ENCODE measurements at places on chromosomes 13 and 19.
A peak's percentile ranks its signal among the peaks of the same experiment; 100 is the strongest.

DNA sequence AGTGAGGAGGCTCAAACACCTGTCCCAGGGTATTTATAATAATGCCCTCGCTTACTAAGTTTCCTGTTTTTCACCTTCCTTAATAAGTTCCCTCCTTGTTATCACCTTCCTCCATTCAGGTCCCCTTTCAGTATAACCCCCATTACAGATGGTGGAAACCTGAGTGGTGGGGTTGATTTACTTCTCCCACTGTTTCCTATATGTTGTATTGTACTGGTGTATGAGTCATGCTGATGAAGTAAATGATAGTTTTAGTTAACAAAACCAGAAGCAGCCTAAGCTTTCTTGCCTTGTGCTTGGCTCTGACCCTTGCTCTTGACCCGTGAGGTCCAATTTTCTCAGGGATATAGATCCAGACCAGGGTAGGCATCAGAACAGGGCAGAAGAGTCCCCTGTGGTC, 22.3 kb upstream of the TNFSF11 start:
- H3K4me3 ChIP-seq: no peak overlapping the region
- H3K27me3 ChIP-seq: no peaks in the 10 kb centered on the region
- no peak for DNase-seq
- peaks cover 11% of the 10 kb centered on the region for H3K4me1 ChIP-seq
- H3K36me3 ChIP-seq: no peaks in the 10 kb centered on the region

DNA sequence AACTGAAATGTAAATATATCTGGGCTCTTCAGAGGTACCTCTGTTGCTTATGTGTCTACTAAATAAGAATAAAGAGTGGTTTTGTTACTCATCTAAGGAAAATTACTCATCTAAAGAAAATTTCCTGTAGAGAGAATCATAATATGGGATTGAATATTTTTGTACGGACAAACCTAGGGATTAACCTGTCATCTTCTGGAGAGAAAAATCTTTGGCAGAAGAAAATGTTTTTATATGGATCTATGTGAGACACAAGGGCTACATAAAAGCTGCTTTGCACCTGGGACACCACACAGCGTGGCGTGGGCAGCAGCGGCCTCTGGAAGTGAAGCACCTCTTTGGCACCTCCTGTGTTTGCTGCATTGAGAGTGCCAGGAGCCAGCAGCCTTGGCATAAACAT, 242.9 kb upstream of the DACH1 start:
- no peaks in the 10 kb centered on the region for H3K4me1 ChIP-seq
- H3K4me3 ChIP-seq: no peak overlapping the region
- no peaks in the 10 kb centered on the region for H3K27me3 ChIP-seq

DNA sequence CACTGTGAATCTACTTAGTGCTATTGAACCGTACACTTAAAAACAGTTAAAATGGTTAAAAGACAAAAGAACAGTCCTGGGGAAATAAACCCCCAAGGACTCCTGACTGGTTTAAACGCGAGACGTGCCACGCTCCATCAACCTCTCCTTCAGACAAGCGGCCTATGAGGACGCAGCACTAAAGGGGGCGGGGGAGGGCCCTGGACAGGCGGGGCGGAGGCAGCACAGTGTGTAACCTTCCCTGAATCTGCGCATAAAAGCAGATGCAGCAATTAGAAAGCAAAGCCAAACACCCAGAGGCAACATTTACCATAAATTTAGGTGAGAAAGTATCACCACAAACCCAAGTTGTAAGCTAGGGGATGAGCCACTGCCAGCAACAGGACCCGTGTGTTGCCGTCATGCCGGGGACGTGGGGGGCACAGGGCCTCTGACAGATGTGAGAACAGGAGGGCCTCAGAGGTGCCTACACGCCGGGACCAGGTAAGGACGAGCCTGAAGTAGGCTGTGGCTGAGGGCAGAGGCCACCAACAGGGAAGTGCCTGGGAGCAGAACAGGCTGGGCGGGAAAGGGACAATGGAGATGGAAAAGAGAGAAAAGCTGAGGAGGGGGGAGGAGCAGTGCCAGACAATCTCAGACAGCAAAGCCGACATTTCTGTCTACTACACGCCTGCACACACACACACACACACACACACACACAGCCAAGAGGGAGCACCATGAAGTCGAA, 15.3 kb upstream of the ADPRHL1 start:
- H3K4me1 ChIP-seq: no peaks in the 10 kb centered on the region
- no peaks in the 10 kb centered on the region for H3K36me3 ChIP-seq
- no peaks in the 10 kb centered on the region for H3K27me3 ChIP-seq
- no peak overlapping the region for H3K27ac ChIP-seq
- H3K4me3 ChIP-seq: no peak overlapping the region
- DNase-seq: no peak

- H3K4me1 ChIP-seq: no peaks in the 10 kb centered on the region
- H3K36me3 ChIP-seq: peaks cover 3% of the 10 kb centered on the region
- no peak for DNase-seq
- no peak overlapping the region for H3K27ac ChIP-seq
Observed at GRCh38 chr19:4436231-4436630, 21.4 kb downstream of the UBXN6 start.

DNA sequence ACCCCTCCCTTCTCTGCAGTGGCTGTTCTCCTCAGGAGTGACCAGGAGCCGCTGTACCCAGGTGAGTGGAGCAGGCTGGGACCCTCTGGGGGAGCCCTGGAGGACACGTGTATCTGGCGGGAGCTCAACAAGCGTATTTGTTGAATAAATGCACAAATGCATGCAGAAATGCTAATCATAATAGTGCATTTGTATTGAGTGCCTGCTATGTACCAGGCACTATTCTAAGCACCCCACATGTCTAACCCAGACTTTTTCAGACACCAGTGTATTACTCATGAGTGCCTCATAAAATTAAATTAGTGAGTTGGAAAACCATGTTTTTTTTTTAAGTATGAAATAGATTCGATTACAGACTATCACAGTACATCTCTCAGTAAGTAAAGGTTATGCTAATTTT, 7.9 kb downstream of the HPN start:
- no peak for DNase-seq
- H3K4me1 ChIP-seq: no peaks in the 10 kb centered on the region
- H3K27me3 ChIP-seq: no peaks in the 10 kb centered on the region

- no peak for DNase-seq
- H3K27ac ChIP-seq: no peak overlapping the region
- no peaks in the 10 kb centered on the region for H3K27me3 ChIP-seq
- no peaks in the 10 kb centered on the region for H3K36me3 ChIP-seq
- no peaks in the 10 kb centered on the region for H3K4me1 ChIP-seq
Observed at GRCh38 chr19:19752760-19753403, 20.0 kb upstream of the ZNF14 start.

- DNase-seq: no peak
- no peaks in the 10 kb centered on the region for H3K27me3 ChIP-seq
- H3K27ac ChIP-seq: no peak overlapping the region
- H3K4me1 ChIP-seq: peaks cover 8% of the 10 kb centered on the region
- H3K4me3 ChIP-seq: no peak overlapping the region
- H3K36me3 ChIP-seq: peaks cover 14% of the 10 kb centered on the region
Observed at GRCh38 chr19:38928391-38929001, 2.1 kb downstream of the SARS2 start.

- H3K36me3 ChIP-seq: no peaks in the 10 kb centered on the region
- no peaks in the 10 kb centered on the region for H3K27me3 ChIP-seq
- H3K4me1 ChIP-seq: peaks cover 36% of the 10 kb centered on the region
- no peak overlapping the region for H3K27ac ChIP-seq
Observed at GRCh38 chr13:99507986-99508385, 6.7 kb downstream of the TM9SF2 start.

DNA sequence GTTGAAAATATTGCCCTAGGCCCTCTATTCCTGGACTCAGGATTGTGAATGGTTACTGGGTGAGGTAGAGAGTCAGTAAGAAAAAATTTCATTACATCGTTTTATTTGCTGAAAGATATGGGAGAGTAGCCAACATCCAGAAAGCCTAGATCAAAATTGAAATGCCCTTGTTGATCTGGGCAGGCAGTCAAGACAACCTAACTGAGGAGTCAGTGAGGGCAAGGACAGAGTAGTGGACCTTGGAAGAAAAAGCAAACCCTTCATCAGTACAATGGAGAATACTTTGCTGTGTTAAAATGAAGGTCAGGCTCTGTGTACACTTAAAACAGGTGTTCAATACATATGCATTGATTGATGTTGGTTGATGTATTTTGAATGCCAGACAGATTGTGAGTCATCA, 576.7 kb downstream of the OLFM4 start:
- no peaks in the 10 kb centered on the region for H3K27me3 ChIP-seq
- H3K4me1 ChIP-seq: no peaks in the 10 kb centered on the region
- H3K4me3 ChIP-seq: no peak overlapping the region
- no peaks in the 10 kb centered on the region for H3K36me3 ChIP-seq

- H3K4me1 ChIP-seq: peaks cover 11% of the 10 kb centered on the region
- no peak for DNase-seq
- H3K27ac ChIP-seq: peak overlapping the region; percentile 93
- peaks cover 37% of the 10 kb centered on the region for H3K27me3 ChIP-seq
- H3K4me3 ChIP-seq: no peak overlapping the region
- H3K36me3 ChIP-seq: no peaks in the 10 kb centered on the region
Observed at GRCh38 chr13:110305001-110305400, 2.0 kb downstream of the COL4A1 start.

DNA sequence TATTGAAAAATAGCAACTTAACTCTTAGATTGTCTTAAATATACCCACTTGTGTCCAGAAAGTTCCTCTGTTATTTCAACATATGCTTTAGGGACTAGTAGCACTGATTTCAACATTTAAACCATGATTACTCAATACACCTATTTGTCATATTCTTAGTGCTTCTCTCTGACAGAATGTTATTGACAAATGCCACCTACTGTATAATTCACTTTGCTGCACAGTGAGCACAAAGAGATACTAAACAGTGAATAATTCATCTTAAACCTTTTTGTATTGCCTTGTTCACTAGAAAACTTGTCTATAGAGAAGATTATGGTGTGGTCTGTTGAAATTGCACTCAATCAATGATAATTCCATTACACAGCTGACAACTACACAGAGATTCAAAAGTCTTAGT, 692.6 kb downstream of the PCDH17 start:
- no peak overlapping the region for H3K4me3 ChIP-seq
- no peaks in the 10 kb centered on the region for H3K4me1 ChIP-seq
- no peak overlapping the region for H3K27ac ChIP-seq
- H3K36me3 ChIP-seq: no peaks in the 10 kb centered on the region
- DNase-seq: no peak
- no peaks in the 10 kb centered on the region for H3K27me3 ChIP-seq

GRCh38 chr13:102696465-102696864, 1.6 kb upstream of the METTL21C start:
- no peak overlapping the region for H3K4me3 ChIP-seq
- H3K36me3 ChIP-seq: no peaks in the 10 kb centered on the region
- no peak for DNase-seq
- H3K27ac ChIP-seq: no peak overlapping the region

GRCh38 chr13:85197431-85197830, 601.8 kb downstream of the SLITRK6 start:
- H3K4me3 ChIP-seq: no peak overlapping the region
- H3K27me3 ChIP-seq: no peaks in the 10 kb centered on the region
- no peaks in the 10 kb centered on the region for H3K36me3 ChIP-seq

GRCh38 chr13:93262729-93263345, 36.2 kb downstream of the GPC6 start:
- no peaks in the 10 kb centered on the region for H3K27me3 ChIP-seq
- no peak overlapping the region for H3K27ac ChIP-seq
- no peaks in the 10 kb centered on the region for H3K36me3 ChIP-seq
- no peak for DNase-seq
- no peaks in the 10 kb centered on the region for H3K4me1 ChIP-seq

DNA sequence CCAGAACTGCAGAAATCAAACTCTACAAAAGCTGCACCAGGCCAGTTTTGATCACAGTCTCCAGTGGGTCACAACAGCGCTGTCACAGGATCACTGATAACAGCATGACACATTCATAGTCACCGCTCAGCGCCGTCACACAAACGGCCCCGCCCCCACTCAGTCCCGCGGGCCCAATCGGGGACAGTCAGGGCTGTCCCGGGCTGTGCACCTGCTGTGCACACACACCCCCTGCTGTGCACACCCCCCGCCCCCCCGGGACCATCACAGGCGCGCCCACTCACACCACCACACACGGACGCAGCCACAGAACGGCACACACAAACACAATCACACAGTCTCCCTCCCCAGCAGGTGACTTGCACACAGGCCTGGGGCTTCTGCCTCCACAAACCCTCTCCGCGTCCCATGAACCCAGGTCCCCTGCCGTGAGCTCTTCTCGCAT, 435 bp upstream of the ZNF382 start:
- H3K27me3 ChIP-seq: no peaks in the 10 kb centered on the region
- peaks cover 7% of the 10 kb centered on the region for H3K4me1 ChIP-seq
- H3K36me3 ChIP-seq: no peaks in the 10 kb centered on the region
- peak overlapping the region; percentile 80 for H3K27ac ChIP-seq
- peak overlapping the region; percentile 52 for H3K4me3 ChIP-seq

- no peak overlapping the region for H3K27ac ChIP-seq
- no peaks in the 10 kb centered on the region for H3K36me3 ChIP-seq
- no peaks in the 10 kb centered on the region for H3K27me3 ChIP-seq
Observed at GRCh38 chr13:80923907-80924306, 583.0 kb upstream of the SPRY2 start.

DNA sequence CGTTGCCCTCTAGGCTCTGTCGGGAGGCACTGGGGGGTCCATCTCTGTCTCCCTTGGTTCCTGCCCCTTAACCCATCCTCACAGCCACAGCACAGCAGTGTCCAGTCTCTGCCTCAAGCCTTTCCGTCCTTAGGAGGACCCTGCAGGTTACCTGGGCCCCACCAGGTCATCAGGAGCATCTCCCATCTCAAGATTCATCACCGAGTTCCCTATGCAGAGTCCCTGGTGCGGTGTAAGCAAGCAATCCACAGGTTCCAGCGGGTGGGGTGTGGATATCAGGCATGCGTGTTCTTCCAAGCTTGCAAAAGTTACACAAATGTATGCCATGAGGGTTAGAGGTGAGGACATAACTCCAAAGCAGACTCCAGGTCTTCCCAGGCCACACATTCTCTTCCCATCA, 20.9 kb upstream of the GAS6 start:
- H3K4me3 ChIP-seq: no peak overlapping the region
- no peak for DNase-seq
- no peaks in the 10 kb centered on the region for H3K36me3 ChIP-seq
- H3K27me3 ChIP-seq: no peaks in the 10 kb centered on the region
- H3K27ac ChIP-seq: no peak overlapping the region
- H3K4me1 ChIP-seq: peaks cover 11% of the 10 kb centered on the region

GRCh38 chr19:1395194-1396018, 5.9 kb downstream of the GAMT start:
- H3K4me1 ChIP-seq: peaks cover 13% of the 10 kb centered on the region
- no peak overlapping the region for H3K4me3 ChIP-seq
- H3K36me3 ChIP-seq: peaks cover 31% of the 10 kb centered on the region
- H3K27ac ChIP-seq: no peak overlapping the region
- peaks cover 13% of the 10 kb centered on the region for H3K27me3 ChIP-seq

- H3K4me1 ChIP-seq: no peaks in the 10 kb centered on the region
- no peak overlapping the region for H3K4me3 ChIP-seq
- no peaks in the 10 kb centered on the region for H3K36me3 ChIP-seq
- H3K27ac ChIP-seq: no peak overlapping the region
- no peaks in the 10 kb centered on the region for H3K27me3 ChIP-seq
Observed at GRCh38 chr13:79290595-79291244, 115.3 kb downstream of the RBM26 start.

GRCh38 chr19:53057904-53058580, 13.5 kb downstream of the ERVV-2 start:
- H3K4me1 ChIP-seq: no peaks in the 10 kb centered on the region
- no peak overlapping the region for H3K27ac ChIP-seq
- H3K4me3 ChIP-seq: no peak overlapping the region
- no peak for DNase-seq
- no peaks in the 10 kb centered on the region for H3K36me3 ChIP-seq
- peaks cover 12% of the 10 kb centered on the region for H3K27me3 ChIP-seq
